B cell (primary cell): ENCODE measurements at places on chromosomes 5 and 9. TPM values are rescaled to one million over a fixed set of nuclear protein-coding genes. Genes with fewer than 3 reads are reported as not detected.

- no peak for DNase-seq
These were observed 37.6 kb downstream of the NACC2 start for GRCh38 chr9:136057236-136058081.

- no peak for DNase-seq
These were observed 706.6 kb upstream of the ZNF608 start for GRCh38 chr5:125452991-125453390.

DNA sequence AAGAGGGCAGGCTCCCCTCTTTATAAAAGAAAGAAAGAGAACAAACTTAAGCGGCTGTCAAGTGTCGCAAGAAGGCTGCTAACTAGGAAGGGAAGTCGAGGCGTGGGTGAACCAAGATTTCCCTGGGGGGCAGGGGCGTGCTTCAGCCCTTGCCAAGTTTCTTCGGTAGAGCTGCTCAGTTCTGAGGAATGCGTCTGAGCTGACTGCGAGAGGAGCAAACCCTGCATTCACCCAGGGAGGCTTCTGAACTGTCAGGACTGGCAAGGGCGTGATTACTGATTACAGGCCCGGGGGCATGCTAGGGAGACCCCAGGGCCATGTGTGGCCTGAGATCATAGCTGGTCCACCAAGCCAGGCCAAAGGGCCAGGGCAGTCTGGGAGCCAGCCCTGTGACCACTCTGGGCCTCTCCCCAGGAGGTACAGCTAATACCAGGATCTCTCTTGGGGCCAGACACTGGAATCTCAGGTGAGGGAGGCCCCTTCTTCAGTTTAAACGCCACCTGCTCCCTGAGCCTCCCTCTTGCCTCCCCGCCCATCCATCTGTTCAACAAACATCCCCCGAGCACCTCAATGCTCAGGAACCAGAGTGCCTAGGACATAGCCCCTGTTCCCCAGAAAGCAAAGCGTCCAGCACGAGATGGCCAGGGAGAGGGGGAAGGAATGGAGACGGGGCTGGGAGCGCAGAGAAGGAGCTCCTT is 30.9 kb downstream of the SARDH start:
- DNase-seq = no peak

The SPINK13 gene
- not detected in 2 replicates for total RNA-seq

- no peak for DNase-seq
These were observed 33.7 kb downstream of the PTGES start for GRCh38 chr9:129719135-129719534.

DNA sequence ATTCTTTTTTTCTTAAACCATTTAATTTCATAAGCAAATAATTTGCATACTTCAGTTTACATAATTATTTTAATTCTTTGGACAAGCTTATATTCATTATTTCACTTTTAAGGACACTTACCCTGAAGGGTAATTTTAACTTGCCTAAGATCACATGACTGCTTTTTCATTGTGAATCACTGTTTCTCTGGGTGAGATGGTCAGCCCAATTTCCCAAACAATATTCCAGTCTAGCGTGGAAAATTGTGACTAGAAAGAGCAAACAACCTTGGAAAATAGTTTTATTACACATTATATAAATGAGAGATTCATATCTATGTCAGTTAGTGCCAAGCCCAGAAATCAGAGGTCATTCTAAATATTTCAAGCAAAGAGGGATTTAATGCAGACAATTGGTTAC is 21.4 kb upstream of the JAKMIP2 start:
- no peak for DNase-seq

- DNase-seq = no peak
These were observed 18.8 kb upstream of the FAM13B start for GRCh38 chr5:138051441-138052296.

DNA sequence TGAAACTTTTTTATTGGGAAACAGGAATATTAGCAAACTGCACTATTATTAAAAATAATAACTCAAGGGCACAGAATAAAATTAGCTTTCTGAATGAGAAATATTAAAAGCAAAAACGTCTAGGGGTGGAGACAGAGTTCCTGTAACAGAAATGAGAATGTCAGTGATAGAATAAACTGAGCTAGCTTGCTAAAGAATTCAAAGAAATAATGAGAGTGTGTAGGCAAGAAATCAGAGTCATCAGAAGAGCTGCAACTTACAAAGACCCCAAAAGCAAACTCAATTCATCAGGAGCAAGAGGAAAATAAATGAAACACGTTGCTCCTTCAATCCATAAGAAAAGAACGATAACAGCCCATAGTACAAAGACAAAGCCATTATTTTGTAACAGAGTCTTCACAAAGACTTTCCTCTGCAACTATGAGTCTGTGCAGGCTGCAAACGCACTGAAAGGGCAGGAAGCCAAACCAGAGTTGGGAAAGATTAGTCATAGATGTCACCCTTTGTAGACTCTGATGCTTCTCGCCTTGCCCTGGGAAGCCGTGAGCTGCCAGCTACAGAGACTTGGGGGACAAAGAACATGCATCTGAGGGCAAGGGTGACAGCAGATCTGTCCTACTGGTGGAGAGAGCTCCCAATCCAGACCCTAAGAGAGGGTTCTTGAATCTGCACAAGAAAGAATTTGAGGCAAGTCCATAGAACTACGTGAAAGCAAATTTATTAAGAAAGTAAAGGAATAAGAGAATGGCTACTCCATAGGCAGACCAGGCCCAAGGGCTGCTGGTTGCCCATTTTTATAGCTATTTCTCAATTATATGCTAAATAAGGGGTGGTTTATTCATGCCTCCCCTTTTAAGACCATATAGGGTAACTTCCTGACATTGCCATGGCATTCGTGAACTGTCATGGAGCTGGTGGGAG is 40.8 kb downstream of the SHC3 start:
- no peak for DNase-seq

The CDC25C gene
- not detected in 2 replicates for total RNA-seq

GRCh38 chr9:83132768-83133167 is 69.8 kb upstream of the RASEF start:
- DNase-seq = no peak

GRCh38 chr9:114499941-114500696 is 5.2 kb downstream of the WHRN start:
- DNase-seq = no peak

The SERF1B gene
- 27.2 and 29.8 TPM in 2 replicates for total RNA-seq

GRCh38 chr9:75891277-75891741 is 836 bp downstream of the PCSK5 start:
- DNase-seq = peak; percentile 4

DNA sequence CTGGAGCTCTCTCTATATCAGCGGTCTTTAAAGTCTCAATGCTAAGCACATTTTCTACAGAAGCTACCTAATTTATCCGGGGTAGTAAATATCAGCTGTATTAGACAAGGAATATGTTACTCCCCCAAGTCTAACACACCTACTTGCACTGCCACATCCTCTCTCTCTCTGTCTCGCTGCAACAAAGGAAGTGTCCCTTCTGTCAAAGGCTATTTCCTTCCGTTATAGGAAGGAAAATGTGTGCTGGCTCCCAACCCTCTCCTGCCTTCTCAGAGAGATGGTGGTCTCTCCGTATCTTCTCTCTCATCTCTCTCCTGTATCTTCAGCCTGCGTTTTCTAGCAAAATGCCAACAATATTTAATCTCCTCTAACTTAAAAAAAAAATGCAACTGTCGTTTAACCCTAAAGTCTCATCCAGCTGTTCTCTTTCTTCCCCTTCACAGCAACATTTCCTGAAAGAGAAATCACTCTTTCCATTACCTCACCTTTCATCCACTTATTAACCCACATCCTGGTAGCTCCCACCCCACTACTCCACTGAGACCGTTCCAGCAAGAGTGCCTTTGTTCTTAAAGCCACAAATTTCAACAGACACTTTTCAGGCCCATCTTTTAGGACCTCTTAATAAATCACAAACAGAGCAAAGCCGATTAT is 2.3 kb downstream of the TTF1 start:
- peak; percentile 8 for DNase-seq
